ENCODE measurements at places on chromosomes 3 and 15.

- peak; percentile 42 for DNase-seq
These were observed 61.3 kb upstream of the ACKR4 start for GRCh38 chr3:132535575-132536441.

GRCh38 chr3:135038186-135038585, 243.1 kb downstream of the EPHB1 start:
- DNase-seq, result no peak

DNA sequence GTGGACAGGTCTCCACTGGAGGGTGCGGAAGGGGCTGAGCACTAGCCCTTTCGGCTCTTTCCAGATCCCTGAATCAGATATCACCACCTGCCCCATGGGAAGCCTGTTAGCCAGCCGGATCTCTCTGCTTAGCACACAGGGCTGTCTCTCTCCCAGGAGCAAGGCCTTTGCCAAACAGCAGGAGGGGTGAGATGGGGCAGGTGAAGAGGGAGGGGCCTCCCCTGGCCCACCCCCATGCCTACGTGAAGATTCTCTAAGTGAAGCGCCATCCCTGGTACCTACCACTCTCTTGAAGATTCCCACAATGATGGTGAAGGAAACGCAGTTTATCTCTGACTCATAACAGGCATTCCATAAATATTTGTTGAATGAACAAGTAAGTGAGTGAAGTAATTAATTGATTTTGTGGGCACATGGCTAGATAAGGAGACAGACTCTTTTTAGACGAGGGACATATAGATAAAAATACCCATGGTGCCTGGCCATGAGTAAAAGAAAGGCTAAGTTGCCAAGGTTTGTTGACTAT, 19.6 kb upstream of the HCN4 start:
- DNase-seq, result peak; percentile 84

- DNase-seq, result no peak
These were observed 96.5 kb downstream of the SLCO3A1 start for GRCh38 chr15:91950054-91950453.

- no peak for DNase-seq
These were observed 84.9 kb upstream of the NEO1 start for GRCh38 chr15:72967397-72967796.

DNA sequence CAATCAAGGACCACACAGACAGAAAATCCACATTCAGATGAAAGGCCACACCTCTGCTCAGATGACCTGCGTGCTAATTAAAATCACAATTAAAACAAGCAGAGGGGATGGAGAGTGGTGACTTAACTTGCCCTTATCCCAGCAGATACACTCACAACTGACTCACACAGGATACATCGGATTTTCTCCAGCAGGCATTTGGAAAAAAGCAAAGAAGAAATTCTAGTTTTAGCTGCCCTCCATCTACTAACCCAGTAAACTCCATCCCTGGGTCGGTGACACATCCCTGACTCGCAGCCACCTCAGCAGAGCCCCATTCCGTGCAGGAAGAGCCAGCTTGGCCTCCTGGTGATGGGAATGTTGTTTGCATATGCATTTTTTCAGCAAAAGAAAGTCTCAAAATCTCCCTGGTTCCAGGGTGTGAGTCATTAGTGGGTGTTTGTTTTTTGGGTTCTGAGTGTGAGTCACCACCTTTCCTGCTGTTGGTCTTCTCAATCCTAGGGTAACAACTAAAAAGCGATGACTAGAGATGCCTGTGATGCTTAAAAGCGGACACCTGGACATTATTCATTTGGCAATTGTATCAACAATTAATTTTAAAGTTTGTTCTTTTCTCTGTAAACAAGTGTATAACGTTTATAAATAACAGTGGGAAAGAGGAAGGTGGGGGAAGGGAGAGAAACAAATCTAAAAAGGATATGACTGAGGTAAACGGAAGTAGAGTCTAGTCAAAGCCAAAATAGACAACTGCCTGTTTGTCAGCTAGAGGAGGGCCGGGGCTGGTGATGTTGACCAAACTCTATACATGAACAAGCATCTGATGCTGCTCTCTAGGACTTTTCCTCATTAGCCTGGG, 49.8 kb upstream of the SLC4A7 start:
- peak; percentile 80 for DNase-seq

GRCh38 chr15:37046876-37047614, 53.3 kb downstream of the MEIS2 start:
- no peak for DNase-seq

GRCh38 chr3:53218131-53218530, 37.7 kb downstream of the TKT start:
- DNase-seq, result no peak

- no peak for DNase-seq
These were observed 12.7 kb downstream of the IL17RD start for GRCh38 chr3:57152151-57153143.

DNA sequence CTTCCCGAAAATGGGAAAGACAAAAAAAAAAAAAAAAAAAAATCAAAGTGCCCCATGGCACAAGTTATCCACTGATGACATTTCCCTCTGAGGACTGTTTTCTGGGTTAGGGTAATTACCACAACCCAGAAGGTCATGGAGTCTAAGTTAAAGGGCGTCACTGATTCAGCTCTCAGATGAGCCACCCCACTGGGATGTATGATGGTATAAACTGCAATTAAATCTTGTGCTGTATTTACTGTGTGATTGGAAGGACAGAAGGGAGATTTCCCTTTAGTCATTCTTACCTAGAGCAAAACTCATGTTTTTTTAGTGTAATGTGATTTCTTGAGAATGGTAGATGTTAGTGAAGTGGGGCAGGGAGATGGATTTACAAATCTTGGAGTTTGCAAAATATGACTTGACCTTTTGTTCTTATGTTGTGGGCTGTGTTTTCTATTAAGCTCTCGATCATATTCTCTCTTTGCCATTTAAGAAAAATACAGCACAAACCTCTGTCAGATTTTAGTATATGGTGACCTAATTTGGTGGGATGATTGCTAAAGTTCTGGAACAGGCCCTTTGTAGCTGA, 244.2 kb downstream of the PTPRG start:
- no peak for DNase-seq

GRCh38 chr3:178048768-178049167, 487.5 kb upstream of the KCNMB2 start:
- DNase-seq, result peak; percentile 2

DNA sequence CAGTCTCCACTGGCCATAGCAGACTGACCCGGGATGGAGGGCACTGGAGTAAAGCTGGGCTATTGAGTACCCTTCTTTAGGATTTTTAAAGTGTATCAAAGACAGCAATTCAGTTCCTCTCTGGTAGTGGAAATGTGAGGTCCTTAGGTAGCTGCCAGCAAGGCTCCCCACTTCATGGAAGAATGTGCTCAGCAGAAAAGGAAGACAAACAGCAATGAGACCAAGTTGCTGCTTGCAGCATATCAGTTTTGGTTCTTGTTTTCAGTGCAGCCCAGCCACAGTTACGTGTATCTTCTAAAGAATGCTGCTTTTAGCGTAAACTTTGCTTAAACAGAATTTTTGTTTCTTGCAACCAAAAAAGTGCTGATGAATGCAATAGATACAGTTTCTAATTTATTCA, 374.0 kb upstream of the CBLB start:
- no peak for DNase-seq

DNA sequence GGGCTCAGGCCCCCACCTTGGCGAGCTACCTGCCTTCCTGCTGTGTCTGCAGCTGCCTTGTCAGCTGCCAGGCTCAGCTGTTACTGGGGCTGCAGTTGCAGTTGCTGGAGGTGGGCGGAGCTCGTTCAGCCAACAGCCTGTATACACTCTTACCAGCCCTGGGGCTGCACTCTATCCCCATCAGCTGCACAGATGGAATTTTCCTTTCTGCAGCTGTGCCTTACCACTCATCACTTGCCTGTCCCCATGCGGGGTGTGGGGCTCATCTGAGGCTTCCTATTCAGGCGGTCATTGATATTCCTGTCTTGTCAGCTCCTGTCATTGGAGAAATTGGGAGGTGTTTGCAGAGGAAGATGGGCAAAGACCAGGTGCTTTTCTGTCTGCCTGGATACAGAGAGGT, 9.1 kb upstream of the SYN2 start:
- peak; percentile 17 for DNase-seq

DNA sequence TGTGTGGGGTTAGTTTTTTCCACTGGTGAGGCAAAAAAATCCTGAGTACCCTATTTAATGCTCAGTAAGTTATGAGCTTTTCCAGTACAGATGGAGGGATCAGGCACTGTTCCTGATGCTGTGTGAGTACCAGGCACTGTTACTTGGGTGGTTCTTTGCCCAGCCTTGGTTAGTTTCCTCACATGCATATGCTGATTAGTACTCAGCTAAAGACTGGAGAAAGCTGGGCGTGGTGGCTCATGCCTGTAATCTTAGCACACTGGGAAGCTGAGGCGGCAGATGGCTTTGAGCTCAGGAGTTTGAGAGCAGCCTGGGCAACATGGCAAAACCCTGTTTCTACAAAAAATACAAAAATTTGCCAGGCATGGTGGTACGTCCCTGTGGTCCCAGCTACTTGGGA, 210.3 kb upstream of the SGO1 start:
- no peak for DNase-seq

DNA sequence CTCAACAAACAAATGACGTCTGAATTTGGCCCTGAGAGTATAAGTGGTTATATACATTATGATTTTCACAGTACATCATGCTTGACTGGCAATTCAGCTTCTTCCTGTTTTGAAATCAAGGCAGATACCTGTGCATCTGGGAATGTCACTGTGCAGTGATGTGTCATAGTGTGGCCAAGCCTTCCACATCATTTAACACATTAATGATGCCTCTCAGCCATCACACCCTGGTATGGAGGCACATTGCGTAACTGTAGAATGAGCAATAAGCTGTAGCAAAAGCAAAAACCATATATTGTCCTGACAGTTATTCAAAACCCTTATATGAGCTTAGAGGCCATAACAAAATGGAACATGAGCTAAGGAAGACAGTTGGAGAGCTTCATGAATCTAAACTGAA, 246.0 kb downstream of the EPHA3 start:
- peak; percentile 74 for DNase-seq

DNA sequence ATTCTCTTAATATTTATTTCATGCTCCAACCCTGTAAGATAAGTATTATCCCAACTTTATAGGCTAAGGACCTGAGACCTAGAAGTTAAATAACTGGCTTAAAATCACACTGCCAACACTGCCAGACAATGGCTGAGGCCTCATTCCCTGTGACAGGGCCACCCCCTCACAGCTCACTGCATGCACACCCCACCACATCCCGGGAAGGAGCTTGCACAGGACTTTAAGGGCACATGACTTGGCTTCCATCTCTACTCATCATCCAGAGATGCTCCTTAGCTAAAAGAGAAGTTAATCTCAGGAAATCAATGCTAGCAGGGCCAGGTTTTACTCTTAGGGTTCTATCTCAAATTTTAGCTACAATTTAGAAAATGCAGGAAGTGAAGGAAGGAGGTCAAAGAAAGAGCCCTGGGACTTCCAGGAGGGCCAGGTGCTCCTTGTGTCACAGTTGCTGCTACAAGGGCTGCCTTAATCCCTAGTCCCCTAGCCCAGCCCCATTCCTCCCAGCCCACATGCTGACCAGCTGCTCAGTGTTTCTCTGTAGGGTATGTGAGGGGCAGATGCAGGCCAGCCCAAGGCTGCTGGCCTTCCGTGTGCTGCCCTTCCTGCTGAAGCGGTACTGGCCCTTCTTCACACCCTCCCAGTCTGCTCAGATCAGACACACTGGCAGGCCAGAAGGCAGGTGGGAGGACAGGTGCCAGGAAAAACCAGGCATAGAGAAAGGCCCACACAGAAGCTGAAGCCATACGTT, 53.5 kb downstream of the WWTR1 start:
- no peak for DNase-seq

GRCh38 chr15:74036271-74037170, 42.0 kb downstream of the PML start:
- peak; percentile 38 for DNase-seq

GRCh38 chr3:169100616-169101015, 562.9 kb downstream of the MECOM start:
- DNase-seq, result no peak

- no peak for DNase-seq
These were observed 81.4 kb upstream of the CFAP20DC start for GRCh38 chr3:59131016-59131766.

GRCh38 chr3:25789209-25789595, 688 bp upstream of the OXSM start:
- DNase-seq, result no peak

DNA sequence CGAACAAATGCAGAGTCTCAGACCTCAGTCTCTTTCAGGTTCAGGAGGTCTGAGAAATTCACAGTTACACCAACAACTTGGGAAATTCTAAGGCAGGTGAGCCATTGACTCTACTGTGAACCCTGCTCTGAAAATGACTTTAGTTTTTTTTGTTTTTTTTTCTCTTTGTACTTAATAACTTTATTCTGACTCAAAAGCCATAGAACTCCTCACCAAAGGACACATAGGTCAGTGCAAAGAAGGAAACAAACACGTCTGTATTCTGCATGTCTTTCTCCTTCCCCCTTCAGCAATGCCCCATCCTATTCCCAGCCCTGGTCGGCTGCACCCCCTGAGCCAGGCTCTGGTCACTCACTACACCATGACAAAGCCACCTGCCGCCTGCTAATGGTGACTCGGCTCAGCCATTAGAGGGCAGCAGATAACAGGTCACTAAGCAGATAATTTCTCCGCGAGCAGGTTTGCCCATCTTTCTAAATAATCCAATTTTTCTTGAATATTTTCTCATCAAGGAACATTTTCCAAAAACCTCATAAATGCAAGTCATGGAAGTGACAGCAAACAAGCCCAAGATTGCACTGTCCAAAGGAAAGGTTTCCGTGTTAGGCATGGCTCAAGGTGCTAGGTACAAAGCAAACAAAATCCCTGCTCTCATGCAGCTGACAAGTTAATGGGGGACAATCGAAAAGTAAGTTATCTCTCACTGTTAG, 37.7 kb downstream of the TM4SF4 start:
- DNase-seq, result peak; percentile 71

DNA sequence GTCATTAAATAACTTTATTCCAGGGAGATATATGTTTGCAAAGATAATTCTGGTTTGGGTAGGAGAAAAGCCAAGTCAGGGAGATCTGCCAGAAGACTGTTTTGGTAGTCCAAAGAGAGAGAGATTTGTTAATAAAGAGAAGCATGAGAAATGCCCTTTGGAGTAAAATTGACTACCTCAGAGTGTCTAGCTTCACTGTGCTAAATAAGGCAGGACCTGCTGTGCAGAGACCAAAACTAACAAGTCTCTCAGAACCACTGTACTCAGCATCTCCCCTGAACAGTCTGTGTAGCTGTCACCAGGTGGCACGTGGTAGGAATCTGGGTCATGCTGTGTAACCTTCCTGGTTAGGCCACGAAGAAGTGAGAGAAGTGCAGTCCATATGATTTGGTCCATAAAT, 31.6 kb upstream of the SLC35G2 start:
- DNase-seq, result peak; percentile 36
